ENCODE measurements at places on chromosomes 6 and 20.

DNA sequence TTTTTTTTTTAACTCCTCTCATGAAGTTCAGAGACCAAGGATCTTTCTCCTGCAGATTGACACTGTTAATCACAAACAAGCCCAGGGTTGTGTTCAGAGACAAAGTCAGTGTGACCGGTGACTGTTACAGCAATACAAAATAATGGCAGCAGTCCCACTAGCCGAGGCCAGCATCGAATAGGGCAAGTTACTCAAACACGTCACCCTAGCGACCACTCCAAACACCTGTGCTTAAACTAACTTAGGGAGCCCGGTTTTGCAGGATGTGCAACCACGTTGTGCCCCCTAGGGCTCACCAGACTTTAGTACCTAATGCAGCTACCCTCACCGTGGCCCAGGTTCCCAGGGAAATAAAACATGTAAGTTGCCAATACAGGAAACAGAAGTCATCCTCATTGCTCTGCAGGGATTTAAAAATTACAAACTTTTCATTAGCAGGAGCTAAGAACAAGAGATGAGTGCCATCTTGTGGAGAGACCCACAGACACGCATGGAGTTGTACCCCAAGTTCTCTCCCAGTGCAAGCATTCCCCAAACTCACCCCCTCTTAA, 38.1 kb downstream of the FAM50B start:
- no peaks in the 10 kb centered on the region for H3K36me3 ChIP-seq
- peaks cover 17% of the 10 kb centered on the region for H3K4me1 ChIP-seq
- no peak for DNase-seq
- H3K27ac ChIP-seq, result no peak overlapping the region
- no peaks in the 10 kb centered on the region for H3K27me3 ChIP-seq

DNA sequence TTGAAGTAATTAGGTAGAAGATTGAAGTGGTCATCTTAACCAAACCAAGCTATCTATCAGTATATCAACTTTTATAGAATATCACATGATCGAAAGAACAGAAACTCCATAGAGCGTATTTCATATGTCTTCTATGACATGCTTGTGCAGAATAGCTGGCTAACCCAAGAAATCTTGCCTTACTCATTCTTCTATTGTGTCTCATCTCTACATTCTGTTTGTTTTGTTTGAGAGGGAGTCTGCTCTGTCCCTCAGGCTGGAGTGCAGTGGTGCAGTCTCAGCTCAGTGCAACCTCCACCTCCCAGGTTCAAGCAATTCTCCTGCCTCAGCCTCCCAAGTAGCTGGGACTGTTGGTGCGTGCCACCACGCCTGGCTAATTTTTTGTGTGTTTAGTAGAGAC, 10.6 kb downstream of the TAB2 start:
- DNase-seq, result no peak
- H3K36me3 ChIP-seq, result no peaks in the 10 kb centered on the region

- H3K27ac ChIP-seq, result no peak overlapping the region
- no peak for DNase-seq
- H3K4me3 ChIP-seq, result no peak overlapping the region
- H3K27me3 ChIP-seq, result no peaks in the 10 kb centered on the region
Measured at GRCh38 chr6:42315991-42316970, 98.6 kb upstream of the MRPS10 start.

DNA sequence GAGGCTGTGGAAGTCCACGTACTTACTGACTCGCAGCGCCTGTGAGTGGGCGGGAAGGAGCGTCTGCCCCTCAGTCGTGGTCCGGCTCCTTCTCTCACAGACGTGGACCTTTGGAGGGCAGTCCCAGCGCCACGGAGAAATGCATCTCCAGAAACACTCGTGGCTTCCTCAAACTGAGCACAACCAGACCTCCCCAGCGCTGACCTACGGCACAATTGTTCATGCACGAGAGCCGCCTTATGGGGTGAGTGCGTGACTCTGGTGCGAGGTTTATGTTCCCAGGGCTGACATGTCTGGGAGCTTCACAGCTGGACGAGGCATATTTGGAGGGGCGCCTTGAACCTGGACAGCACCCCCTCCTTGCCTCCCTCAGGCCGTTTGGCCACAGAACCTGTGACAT, 29.7 kb downstream of the FRMD1 start:
- H3K27ac ChIP-seq, result no peak overlapping the region
- H3K4me1 ChIP-seq, result no peaks in the 10 kb centered on the region
- no peak overlapping the region for H3K4me3 ChIP-seq
- DNase-seq, result no peak
- no peaks in the 10 kb centered on the region for H3K27me3 ChIP-seq

DNA sequence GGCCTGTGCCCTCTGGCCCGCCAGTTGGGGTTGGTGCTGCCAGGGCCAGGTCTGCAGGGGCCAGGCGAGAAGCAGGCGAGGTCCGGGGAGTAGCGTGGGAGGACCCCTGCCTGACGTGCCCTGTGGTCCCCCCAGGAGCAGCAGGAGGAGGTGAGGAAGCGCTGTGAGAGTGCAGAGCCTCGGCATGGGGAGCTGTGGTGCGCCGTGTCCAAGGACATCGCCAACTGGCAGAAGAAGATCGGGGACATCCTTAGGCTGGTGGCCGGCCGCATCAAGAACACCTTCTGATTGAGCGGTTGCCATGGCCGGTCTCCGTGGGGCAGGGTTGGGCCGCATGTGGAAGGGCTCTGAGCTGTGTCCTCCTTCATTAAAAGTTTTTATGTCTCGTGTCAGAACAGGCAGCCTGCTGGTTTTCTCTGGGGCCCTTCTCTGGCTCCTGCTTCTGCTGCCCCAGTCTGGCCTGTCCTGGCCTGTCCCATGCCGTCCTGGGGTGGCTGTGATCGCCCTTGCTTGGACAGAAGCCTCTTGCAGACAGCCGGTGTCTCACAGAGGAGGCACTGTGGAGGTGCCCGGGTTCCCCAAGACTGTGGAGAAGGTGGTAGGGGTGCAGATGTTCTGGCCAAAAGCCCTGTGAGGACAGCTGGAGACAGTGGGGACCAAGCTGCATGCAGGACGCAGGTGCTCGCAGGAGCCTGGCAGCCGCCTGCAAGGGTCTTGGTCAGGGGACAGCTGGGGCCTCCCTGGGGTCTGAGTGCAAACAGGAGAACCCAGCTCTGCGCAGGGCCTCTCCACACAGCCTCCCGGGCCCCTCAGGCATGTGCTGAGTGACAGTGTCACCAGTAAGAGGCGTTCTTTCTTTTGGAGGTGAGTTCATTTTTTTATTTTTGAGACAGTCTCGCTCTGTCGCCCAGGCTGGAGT, 3.0 kb upstream of the C20orf204 start:
- no peak for DNase-seq
- no peaks in the 10 kb centered on the region for H3K36me3 ChIP-seq
- no peak overlapping the region for H3K27ac ChIP-seq
- peaks cover 13% of the 10 kb centered on the region for H3K27me3 ChIP-seq
- no peak overlapping the region for H3K4me3 ChIP-seq

DNA sequence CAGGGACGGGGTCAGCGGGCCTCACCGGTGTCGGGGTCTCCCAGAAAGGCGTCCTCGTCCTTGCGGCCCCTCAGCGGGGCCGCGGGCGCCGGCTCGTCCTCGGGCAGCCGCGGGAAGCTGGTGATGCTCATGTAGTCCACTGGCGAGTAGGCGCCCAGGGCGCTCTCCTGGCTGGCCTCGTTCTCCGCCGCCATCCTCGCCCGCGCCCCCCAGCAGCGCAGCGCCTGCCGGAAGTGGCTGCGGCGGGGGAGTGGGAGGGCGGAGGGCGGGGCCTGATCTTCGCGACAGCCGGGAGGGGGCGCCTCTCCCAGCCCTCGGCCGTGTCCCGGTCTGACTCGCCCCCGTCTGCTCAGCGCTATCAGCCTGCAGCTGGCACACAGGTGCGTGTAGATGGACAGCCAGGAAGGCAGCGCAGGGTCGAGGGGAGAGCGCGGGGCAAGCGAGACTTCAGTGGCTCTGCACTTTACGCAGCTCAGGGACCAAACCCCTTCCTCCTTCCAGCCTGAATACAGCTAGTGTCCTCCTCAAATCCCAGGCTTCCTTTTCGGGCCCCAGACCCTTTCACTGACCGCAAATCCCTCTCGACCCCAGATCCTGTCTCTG, at the start of gene GGT7:
TSS of gene GGT7 (minus strand) at position 235 of the 603 bp plus-strand sequence. CDS start at position 194, 41 bp downstream.
- H3K4me1 ChIP-seq, result no peaks in the 10 kb centered on the region
- peak within 1 kb of the TSS; percentile 81 for H3K27ac ChIP-seq
- peak; percentile 68 for DNase-seq
- peak within 1 kb of the TSS; percentile 72 for H3K4me3 ChIP-seq

GRCh38 chr6:47357827-47358226, 48.1 kb upstream of the TNFRSF21 start:
- H3K36me3 ChIP-seq, result no peaks in the 10 kb centered on the region
- H3K27me3 ChIP-seq, result no peaks in the 10 kb centered on the region
- H3K4me3 ChIP-seq, result no peak overlapping the region
- no peak for DNase-seq

DNA sequence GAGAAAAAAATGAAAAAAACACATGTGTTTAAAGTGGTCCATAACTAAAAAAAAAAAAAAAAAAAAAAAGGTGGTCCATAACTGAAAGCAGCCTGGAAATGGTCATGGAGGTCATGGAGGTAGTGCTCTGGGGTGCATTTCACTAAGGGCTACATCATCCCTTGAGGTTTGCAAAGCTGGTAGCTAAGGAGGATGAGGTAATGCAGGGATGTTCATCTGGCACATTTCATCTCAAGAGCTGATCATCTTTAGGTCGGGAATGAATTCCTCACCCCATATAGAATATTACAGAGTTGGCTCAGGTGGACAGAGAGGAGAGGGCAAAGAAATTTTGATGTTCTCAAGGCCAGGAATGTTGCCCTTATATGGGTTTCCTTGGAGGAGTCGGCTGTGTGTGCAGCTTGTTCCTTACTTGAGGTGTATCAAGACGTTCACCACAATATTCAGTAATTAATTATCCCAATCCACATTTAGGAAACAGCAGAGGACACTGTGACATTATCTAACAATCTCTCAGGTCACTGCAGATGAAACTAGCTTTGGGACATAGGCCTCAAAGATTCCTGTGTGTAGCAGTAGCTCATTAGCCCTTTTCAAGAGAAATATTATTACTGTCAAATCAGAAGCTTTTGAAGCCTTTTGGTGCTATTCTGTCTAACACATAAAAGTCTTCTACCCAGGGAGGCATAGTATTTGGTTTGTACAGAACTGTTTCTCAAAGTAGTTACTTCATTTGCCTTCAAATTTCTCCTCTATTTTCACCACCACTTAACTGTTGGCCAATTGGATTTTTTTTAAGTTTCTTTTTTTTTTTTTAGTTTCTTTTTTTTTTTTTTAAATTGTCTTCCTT, 46.8 kb downstream of the CYP24A1 start:
- H3K36me3 ChIP-seq, result no peaks in the 10 kb centered on the region
- H3K27me3 ChIP-seq, result no peaks in the 10 kb centered on the region
- DNase-seq, result no peak
- H3K4me3 ChIP-seq, result no peak overlapping the region
- no peak overlapping the region for H3K27ac ChIP-seq
- no peaks in the 10 kb centered on the region for H3K4me1 ChIP-seq

DNA sequence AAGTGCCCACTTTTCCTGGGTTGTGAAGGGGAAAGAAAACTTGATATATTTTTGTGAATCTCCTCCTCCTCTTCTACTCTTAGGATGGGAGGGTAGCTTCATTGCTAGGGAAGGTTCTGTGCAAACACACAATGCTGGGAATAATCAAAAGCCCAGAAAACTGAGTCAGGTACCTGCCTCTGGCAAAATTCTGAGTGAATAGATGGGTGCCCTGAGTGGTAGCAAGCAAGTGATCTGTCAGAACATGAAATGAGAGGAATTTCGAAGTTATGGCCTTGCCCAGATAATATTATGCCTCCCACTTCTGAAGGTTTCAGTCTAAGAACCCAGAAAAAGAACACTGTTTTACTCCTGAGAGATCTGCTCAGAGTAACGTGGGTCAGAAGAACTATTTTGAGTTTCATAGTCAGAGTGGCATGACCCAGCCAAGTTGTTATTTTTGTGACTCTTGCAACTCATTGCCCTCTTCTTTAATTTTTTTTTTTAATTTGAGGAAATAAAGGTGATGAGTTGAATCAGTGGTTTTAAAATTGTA, 158.3 kb downstream of the BMP2 start:
- H3K36me3 ChIP-seq, result no peaks in the 10 kb centered on the region
- H3K4me1 ChIP-seq, result no peaks in the 10 kb centered on the region
- no peak overlapping the region for H3K4me3 ChIP-seq
- DNase-seq, result no peak
- no peaks in the 10 kb centered on the region for H3K27me3 ChIP-seq

GRCh38 chr6:135870722-135871121, 19.2 kb downstream of the PDE7B start:
- H3K4me3 ChIP-seq, result no peak overlapping the region
- no peak overlapping the region for H3K27ac ChIP-seq
- no peaks in the 10 kb centered on the region for H3K27me3 ChIP-seq

- DNase-seq, result no peak
- H3K36me3 ChIP-seq, result no peaks in the 10 kb centered on the region
- no peak overlapping the region for H3K27ac ChIP-seq
- H3K4me3 ChIP-seq, result no peak overlapping the region
- no peaks in the 10 kb centered on the region for H3K27me3 ChIP-seq
- no peaks in the 10 kb centered on the region for H3K4me1 ChIP-seq
Measured at GRCh38 chr6:101935732-101936131, 542.2 kb downstream of the GRIK2 start.

- no peak for DNase-seq
- no peak overlapping the region for H3K27ac ChIP-seq
- peaks cover 20% of the 10 kb centered on the region for H3K36me3 ChIP-seq
- no peaks in the 10 kb centered on the region for H3K4me1 ChIP-seq
- H3K27me3 ChIP-seq, result no peaks in the 10 kb centered on the region
- no peak overlapping the region for H3K4me3 ChIP-seq
Measured at GRCh38 chr6:63689421-63689820, 53.8 kb downstream of the PHF3 start.

DNA sequence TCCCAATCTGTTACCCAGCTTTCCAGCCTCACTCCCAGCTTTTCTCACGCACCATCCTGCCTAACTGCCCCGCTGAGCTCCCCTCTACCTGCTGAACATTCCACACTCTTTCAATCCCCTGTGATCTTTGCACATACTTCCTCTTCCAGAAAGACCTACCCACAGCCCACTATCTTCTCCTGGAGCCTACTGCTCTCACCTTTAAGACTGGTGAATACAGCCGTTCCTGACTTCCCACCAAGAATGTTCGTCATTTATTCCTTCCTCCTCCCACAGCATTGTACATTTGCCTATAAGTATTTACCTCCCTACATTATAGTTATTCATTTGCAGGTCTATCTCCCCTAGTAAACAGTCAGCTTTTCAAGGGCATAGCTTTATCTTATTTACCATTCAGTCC, 61.9 kb upstream of the MBOAT1 start:
- no peaks in the 10 kb centered on the region for H3K27me3 ChIP-seq
- no peak for DNase-seq
- H3K27ac ChIP-seq, result no peak overlapping the region
- no peaks in the 10 kb centered on the region for H3K36me3 ChIP-seq
- H3K4me1 ChIP-seq, result no peaks in the 10 kb centered on the region
- H3K4me3 ChIP-seq, result no peak overlapping the region

GRCh38 chr20:63314566-63315239, 21.7 kb downstream of the COL20A1 start:
- no peaks in the 10 kb centered on the region for H3K36me3 ChIP-seq
- H3K27ac ChIP-seq, result no peak overlapping the region
- no peak for DNase-seq
- H3K4me3 ChIP-seq, result no peak overlapping the region
- H3K27me3 ChIP-seq, result no peaks in the 10 kb centered on the region
- H3K4me1 ChIP-seq, result no peaks in the 10 kb centered on the region

Measured in tibial nerve (tissue), 4 donors.